Right ventricle myocardium superior (tissue), 1 donor: ENCODE measurements at places on chromosomes 13 and 19. TPM values are rescaled to one million over a fixed set of nuclear protein-coding genes. Genes with fewer than 3 reads are reported as not detected.

Gene LRRC25
- total RNA-seq: 3.6 TPM

- no peak for DNase-seq
Observed at GRCh38 chr13:99506634-99507033, 5.4 kb downstream of the TM9SF2 start.

DNA sequence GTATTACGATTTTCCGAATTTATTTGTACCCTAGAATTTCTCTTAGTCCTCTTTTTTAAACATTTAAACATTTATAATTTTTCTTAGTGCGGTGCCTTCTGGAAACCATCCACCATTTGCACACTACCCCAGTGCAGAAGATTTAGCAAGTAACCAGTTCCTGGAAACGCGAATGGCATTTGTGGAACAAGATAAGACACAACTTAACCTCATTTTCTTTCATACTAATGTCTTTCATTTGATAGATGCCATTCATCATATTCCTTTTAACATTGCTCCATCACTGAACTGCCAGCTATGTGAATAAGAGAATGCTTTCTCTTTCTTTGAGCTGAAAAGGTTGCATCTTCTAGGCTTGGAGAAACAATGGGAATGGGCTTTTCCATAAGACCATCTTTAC is 6.8 kb downstream of the FRY start:
- no peak for DNase-seq

- DNase-seq: no peak
Observed at GRCh38 chr19:18287836-18288772, 6.7 kb upstream of the JUND start.

DNA sequence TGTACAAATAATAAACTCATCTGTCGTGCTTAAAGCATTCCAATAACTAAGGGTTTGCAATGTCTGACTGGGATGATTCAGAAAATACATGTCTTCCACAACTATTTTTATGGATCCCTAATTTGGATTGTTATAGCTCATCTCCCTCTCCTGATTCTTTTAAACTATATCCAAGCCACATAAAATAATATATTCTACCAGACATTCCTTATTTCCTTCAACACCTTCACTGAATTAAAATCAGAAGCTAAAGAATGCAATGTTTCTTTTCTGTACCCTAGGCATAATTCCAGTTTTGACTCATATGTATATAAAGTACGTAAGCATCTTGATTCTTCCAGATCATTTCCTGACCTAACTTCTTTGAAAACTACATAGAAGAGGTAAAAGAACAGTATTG is 420.4 kb downstream of the EFNB2 start:
- no peak for DNase-seq

- no peak for DNase-seq
Observed at GRCh38 chr13:98890186-98890585, 87.7 kb downstream of the DOCK9 start.
